Small intestine (tissue), 16 donors: ENCODE measurements at places on chromosomes 16 and 17. TPM values are rescaled to one million over a fixed set of nuclear protein-coding genes. Genes with fewer than 3 reads are reported as not detected.

GGT6 gene
- polyA plus RNA-seq = 25.3 TPM

ACSM2A gene
- polyA plus RNA-seq = not detected

TAOK2 gene
- polyA plus RNA-seq = 30.0 TPM

CSH2 gene
- not detected for polyA plus RNA-seq

PPY gene
- not detected for polyA plus RNA-seq

TBC1D3I gene
- polyA plus RNA-seq = 0.27 TPM

TLCD2 gene
- polyA plus RNA-seq = 5.1 TPM

HOXB6 gene
- 0.45 TPM for polyA plus RNA-seq

KRTAP2-3 gene
- polyA plus RNA-seq = not detected

UMOD gene
- polyA plus RNA-seq = 0.03 TPM

KRTAP4-4 gene
- not detected for polyA plus RNA-seq

CES5A gene
- polyA plus RNA-seq = not detected

DUSP14 gene
- polyA plus RNA-seq = 4.2 TPM

KRTAP17-1 gene
- polyA plus RNA-seq = not detected

TEX19 gene
- 0.07 TPM for polyA plus RNA-seq

TSC2 gene
- 47.0 TPM for polyA plus RNA-seq

ADORA2B gene
- not detected for polyA plus RNA-seq
